Fibroblast of gingiva (primary cell): ENCODE measurements at places on chromosomes 16 and 17.

DNA sequence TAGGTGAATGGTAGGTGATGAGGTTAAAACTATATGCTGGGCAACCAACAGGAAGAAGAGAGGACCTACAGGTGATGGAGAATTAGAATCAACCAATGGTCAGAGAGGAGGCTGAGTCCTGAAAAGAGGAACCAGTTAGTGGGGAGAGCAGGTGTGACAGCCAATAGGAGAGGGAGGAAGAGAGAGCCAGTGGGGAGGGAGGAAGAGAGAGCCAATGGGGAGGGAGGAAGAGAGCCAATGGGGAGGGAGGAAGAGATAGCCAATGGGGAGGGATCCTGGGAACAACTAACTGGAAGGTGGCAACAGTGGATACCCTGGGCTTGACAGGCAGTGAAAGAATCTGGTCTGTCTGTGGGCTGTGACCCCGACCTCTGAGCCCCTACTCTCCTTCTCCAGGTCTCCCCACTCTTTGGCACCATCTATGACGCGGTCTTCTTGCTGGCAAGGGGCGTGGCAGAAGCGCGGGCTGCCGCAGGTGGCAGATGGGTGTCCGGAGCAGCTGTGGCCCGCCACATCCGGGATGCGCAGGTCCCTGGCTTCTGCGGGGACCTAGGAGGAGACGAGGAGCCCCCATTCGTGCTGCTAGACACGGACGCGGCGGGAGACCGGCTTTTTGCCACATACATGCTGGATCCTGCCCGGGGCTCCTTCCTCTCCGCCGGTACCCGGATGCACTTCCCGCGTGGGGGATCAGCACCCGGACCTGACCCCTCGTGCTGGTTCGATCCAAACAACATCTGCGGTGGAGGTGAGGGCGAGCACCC lies 3.7 kb downstream of the GUCY2D start:
- no peak for DNase-seq

DNA sequence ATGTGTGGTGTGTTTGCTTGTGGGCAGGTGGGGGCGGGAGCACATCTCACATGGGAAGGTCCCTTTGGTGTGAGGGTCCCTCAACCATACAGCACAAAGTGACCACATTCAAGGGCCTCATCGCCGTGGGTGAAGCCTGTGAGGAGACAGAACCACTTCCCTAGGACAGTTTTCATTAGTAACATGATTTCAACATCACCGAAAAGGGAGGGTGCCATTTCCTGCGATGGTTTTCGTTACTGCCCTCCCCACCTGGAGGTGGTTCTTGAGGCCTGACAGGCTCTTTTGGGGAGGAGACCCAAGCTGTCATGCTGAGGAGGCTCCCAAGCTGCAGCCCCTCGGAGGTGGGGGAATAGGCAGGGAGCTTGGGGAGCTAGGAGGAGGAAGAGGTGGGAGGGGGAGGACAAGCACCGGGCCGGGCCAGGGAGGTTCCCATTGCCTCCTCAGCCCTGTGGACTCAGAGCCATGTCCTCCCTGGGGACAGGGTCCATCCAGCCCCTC lies 9.5 kb downstream of the CD300LB start:
- no peak for DNase-seq

DNA sequence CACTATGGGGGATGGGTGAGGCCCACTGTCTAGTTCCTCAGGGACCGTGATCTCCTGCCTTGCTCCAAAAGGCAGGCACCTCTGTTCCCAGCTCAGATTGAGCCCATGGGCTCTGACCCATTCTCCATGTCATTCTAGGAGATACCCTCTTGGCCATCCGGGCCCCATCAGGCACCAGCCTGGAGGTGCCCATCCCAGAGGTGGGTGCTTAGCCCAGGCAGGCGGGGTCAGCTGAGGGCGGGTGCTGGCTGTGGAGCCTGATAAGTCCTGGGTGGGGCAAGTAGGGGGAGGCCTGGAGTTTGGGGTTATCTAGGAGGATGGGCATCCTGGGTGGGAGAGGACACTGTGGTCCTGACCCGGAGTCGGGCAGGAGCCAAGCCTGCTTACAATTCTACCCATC lies 2.3 kb downstream of the E2F4 start:
- no peak for DNase-seq

- no peak for DNase-seq
Measured at GRCh38 chr17:27475981-27476895, 20.0 kb downstream of the KSR1 start.

DNA sequence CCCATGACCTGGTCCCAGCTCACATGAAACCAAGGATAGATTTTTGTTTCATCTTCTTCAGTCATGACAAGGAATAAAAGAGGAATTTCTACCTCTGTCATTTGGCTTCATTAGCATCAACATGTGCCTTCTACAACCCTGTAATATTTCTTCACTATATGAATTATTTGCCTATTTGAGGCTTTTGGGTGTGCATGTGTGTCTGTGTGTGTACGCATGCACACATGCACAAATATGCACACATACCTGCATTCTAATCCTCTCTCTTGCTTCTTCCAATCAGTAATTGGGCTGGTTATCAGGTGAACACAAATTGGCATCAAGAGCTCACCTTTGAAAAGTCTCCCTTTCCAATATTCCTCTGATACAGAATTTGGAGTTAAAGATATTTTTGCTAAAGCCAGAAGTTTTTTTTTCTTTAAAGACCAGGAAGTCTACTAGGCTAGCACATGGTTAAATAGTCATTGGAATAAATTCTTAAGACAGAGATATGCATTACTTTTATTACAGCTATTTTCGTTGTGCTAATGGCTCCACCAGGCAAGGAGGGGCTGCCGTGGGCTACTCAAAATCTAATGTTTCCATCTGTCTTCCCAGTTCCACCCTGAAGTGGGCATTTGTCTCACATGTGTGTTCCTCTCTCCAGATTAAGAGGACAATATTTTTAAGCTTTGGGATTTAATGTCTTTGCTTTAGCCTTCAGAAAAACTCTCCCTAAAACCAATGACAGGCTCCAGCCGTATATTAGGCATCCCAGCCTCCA lies 547.2 kb upstream of the CDH5 start:
- no peak for DNase-seq

DNA sequence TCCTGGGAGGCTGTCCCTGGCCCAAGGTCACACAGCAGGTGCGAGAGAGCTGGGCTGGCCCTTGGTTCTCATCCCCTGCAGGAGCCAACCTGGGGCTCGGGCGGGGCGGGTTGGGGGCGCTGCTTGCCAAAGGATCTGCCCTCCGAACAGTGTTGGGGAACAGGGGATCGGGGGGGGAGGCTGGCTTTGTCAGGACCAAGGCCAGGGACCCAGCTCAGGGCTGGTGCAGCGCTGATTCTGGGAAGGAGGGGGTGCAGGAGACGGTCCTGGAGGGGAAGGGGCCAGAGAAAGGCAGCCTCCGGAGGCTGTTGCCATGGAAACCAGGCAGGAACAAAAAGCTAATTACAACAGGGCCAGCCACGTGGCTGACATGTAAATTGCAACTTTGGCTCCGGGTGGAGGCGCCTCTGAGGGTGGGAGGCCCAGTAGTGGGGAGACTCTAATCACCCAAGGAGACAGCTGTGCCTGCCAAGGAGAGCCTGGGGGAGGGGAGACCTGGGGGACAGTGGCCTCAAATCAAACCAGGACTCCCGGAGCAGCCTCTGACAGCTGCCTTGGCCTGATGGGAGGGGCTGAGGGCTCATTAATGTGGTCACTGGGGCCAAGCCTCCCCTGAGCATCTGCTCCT lies 1.3 kb downstream of the TUBB3 start:
- peak; percentile 52 for DNase-seq

GRCh38 chr16:73067671-73068540 lies 20.0 kb upstream of the ZFHX3 start:
- no peak for DNase-seq

DNA sequence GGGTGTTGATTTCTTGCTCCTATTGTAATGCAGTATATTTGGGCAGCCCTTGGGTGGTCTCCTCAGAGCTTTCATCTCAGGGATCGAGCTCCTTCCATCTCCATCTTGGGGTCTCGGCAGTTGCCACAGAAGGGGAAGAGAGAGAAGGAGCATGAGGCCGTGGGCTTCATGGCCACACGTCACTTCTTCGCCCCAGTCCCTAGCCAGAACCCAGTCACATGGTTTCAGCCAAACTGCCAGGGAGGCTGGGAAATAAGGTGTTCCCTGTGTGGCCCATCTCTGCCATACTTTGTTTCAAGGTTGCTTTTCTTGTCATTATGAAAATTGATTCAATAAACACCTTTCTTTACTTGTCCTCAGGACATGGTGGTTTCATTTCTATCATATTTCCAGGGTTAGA lies 68.4 kb upstream of the NKD1 start:
- DNase-seq: no peak

DNA sequence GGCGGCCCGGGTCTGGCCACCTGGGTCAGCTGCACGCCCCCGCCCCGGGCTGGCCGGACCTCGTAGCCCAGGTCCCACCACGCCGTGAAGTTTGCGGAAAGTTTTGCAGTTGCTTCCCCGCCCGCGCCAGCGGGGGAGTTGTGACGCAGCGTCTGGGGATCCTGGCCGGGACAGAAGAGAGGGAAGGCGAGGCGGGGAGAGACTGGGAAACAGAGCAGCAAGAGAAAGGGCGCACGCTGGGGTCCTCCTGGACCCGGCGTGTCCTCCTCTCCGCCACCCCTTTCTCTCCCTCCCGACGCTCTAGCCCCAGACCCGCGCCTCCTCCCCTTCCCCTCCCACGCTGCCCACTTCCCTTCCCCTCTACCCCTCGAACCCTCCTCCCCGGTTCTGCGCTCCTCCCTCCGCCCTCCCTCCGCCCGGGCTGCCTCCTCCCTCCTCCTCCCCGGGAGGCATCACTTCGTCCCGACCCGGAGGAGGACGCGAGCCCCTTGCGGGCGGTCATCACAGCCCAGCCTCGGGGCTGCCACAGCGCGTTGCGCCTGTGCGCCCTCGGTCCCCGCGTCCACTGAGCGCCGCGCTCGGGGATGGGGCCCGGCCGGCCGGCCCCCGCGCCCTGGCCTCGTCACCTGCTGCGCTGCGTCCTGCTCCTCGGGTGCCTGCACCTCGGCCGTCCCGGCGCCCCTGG lies at the start of gene MRC2:
Gene MRC2, plus strand, starts transcription at position 452 of the 685 bp plus-strand sequence. Its CDS starts 133 bp downstream, at position 585.
- peak; percentile 78 for DNase-seq

GRCh38 chr17:42975265-42975664 lies 4.6 kb downstream of the PTGES3L start:
- no peak for DNase-seq

- no peak for DNase-seq
Measured at GRCh38 chr17:27575096-27575911, 55.7 kb upstream of the LGALS9 start.

DNA sequence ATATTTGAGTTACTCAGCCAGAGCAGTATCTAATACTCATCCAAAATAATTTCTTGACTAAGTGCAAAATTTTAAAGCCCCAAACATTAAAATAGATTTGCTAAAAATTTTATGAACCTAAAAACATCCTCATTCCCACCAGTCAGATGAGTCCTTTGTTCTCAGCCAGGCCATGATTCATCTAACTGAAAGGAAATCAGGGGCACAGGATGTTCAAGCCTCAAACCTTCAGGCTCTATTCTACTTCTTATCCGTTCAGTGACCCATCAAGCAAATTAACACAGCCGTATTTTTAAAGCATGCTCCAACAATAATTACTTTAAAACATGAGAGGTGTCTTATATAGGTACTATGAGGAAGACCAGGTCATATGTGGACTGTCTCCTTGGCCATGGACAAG lies 176.5 kb upstream of the MON1B start:
- DNase-seq: no peak

DNA sequence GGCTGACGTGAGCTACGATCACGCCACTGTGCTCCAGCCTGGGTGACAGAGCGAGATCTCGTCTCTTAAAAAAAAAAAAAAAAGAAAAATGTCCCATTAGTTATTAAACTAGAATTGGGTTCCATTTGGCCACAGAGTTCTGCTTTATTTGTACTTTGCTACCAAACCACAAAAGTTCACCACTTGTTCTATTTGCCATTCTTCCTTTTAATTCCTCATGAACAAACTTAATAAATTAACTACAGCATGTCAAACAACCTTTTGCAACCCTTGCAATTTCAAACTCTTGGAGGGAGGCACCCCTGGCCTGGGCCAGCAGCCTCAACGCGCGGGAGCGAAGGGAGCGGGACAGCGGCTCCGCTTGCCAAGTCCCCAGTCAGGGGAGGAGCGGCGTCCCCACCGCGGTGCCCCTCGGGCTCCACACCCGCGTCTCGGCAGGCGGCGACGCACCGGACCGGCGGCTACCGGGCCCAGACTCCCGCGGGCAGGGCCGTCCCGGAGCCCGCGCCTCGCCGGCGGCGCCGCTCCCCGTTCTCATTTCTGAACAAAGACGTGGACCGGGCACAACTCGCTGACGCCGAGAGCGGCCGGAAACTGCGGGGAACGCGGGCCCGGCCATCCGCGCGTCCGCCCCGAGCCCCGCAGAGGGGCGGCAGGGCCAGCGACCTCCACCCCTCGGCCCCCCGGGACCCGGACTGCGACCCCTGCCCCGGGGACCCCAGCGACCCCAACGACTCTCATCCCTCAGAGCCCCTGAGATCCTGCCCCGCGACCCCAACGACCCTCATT lies 775 bp downstream of the CYTH1 start:
- DNase-seq: no peak

GRCh38 chr17:80938556-80938955 lies 53.1 kb upstream of the CHMP6 start:
- DNase-seq: no peak

GRCh38 chr17:44124118-44124438 lies 637 bp upstream of the HDAC5 start:
- DNase-seq: no peak
